ENCODE measurements at places on chromosomes 6 and 20. TPM values are rescaled to one million over a fixed set of nuclear protein-coding genes. Genes with fewer than 3 reads are reported as not detected.

POU3F2 gene
- 194 TPM for total RNA-seq

MICB gene
- 0.47 TPM for total RNA-seq

C6orf52 gene
- 1.7 TPM for total RNA-seq

BLOC1S5 gene
- total RNA-seq: 21.2 TPM

MCUR1 gene
- 34.6 TPM for total RNA-seq

HLA-DQB1 gene
- total RNA-seq: 0.16 TPM

ERVFRD-1 gene
- not detected for total RNA-seq

OTOR gene
- total RNA-seq: 0.47 TPM

BLTP3A gene
- 6.1 TPM for total RNA-seq

PHACTR3 gene
- total RNA-seq: 42.1 TPM

BTN1A1 gene
- not detected for total RNA-seq

BPI gene
- total RNA-seq: not detected

SYTL3 gene
- total RNA-seq: 2.0 TPM

KCNK16 gene
- total RNA-seq: not detected

SLC52A3 gene
- total RNA-seq: not detected

ATP9A gene
- total RNA-seq: 260 TPM

MCM8 gene
- 4.5 TPM for total RNA-seq

CLVS2 gene
- total RNA-seq: 56.1 TPM

BTNL2 gene
- total RNA-seq: not detected

SLC35D3 gene
- total RNA-seq: not detected

HLA-DQB2 gene
- not detected for total RNA-seq

ENPP1 gene
- 0.47 TPM for total RNA-seq

TNFRSF6B gene
- not detected for total RNA-seq

COL21A1 gene
- total RNA-seq: 1.9 TPM

TMEM200A gene
- 34.0 TPM for total RNA-seq

POU5F1 gene
- total RNA-seq: not detected

FOXO3 gene
- 56.0 TPM for total RNA-seq

TP53TG5 gene
- total RNA-seq: not detected

ZBTB46 gene
- total RNA-seq: 21.5 TPM
